ENCODE measurements at places on chromosomes 5 and 9. TPM values are rescaled to one million over a fixed set of nuclear protein-coding genes. Genes with fewer than 3 reads are reported as not detected.

The FBLL1 gene
- total RNA-seq = 2.4 TPM

The IFNB1 gene
- not detected for total RNA-seq

The DMRT2 gene
- total RNA-seq = not detected

The OR13J1 gene
- total RNA-seq = not detected

The ZDHHC11B gene
- not detected for total RNA-seq

The CCDC171 gene
- total RNA-seq = 3.2 TPM

The PROB1 gene
- total RNA-seq = 2.3 TPM

The SPINK7 gene
- not detected for total RNA-seq

- no peak for DNase-seq
Observed at GRCh38 chr9:81685763-81686613, 3.4 kb downstream of the TLE1 start.

GRCh38 chr9:83794051-83794450, 23.5 kb downstream of the GKAP1 start:
- no peak for DNase-seq

DNA sequence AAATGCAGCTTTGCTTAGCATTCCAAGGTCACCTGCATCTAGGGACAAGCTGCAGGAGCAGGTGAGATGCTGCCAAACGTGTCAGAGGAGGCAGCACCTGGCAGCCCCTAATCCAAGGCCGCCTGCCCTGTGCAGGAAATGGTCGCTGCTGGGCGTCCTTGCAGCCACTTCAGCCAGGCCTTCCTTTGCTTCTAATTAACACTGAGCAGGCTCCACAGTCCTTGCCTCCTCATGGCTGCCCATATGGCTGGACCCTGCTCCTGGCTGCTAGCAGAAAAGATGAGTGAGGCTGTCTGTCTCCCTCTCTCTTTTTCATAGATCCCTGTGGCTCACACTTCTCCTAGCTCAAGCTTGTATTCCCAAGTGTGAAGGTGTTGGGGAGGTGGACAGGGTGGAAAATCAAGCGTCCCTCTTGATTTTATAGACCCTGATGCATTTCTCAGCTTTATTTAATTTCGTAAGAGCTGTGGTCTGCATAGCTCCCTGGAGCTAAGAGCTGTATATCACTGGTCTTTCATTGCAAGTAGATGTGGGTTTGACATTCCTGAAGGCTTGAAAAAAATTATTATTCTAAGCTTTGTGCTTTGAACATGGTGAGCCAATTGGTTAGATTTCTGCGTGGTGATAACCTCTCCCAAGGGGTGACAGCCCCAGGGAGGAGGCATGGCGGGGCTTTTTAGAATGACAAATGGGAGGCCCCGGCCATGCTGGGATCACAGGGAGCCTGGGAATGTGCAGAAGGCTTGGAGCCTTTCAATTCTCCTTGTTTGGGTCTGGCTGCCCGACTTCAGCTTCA, 193.8 kb downstream of the SLIT3 start:
- no peak for DNase-seq

DNA sequence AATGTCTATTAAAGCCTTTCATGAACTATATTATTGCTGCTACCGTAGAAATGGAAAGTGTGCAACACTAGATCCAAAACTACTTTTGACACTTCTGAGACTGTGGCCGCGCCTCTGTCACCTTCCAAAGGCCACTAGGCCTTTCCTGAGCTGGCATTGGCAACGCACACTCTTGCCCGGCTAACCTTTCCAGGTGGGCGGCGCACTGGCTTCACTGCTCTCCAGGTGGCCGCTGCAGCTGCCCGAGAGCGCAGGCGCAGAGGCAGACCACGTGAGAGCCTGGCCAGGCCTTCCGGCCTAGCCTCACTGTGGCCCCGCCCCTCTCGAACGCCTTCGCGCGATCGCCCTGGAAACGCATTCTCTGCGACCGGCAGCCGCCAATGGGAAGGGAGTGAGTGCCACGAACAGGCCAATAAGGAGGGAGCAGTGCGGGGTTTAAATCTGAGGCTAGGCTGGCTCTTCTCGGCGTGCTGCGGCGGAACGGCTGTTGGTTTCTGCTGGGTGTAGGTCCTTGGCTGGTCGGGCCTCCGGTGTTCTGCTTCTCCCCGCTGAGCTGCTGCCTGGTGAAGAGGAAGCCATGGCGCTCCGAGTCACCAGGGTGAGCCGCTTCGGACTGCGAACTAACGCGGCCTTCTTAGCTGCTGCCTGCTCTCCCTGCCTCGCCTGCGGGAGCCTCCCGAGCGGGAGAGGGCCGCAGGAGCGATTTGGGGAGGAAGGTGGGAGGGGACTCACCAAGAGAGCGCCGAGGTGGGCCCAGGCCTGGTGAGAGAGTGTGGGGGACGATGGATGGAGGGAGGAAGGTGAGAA, at the start of gene CCNB1:
TSS of gene CCNB1 (plus strand) at position 465 of the 807 bp plus-strand sequence. CDS start at position 578, 113 bp downstream.
- DNase-seq = peak; percentile 99

GRCh38 chr9:127751269-127752054, 16.4 kb upstream of the TOR2A start:
- no peak for DNase-seq

GRCh38 chr9:110078604-110079003, 129.4 kb downstream of the C9orf152 start:
- no peak for DNase-seq

- no peak for DNase-seq
Observed at GRCh38 chr5:163642904-163643303, 137.5 kb downstream of the MAT2B start.

- no peak for DNase-seq
Observed at GRCh38 chr9:115997923-115998322, 155.7 kb upstream of the PAPPA start.

- DNase-seq = no peak
Observed at GRCh38 chr5:40568548-40568947, 111.2 kb upstream of the PTGER4 start.

- no peak for DNase-seq
Observed at GRCh38 chr9:86731511-86732063, 215.7 kb downstream of the GAS1 start.

- DNase-seq = peak; percentile 69
Observed at GRCh38 chr9:122176916-122177315, 17.2 kb downstream of the MORN5 start.

DNA sequence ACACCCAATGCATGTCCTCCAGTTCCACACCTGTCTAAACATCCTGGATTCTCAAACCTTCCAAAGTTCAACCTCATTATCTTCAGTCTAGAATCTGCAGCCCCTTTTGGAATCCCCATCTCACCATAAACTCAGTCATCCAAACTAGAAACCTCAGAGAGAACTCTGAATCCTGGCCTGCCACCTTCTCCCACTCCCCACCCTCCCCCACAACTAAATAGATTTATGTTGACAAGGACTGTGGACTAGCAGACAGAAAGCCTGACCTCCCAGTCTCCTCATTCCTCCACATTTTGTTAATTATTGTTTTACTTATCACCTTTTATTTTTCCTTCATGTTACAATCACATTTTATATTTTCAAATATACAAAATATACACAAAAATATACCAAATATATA, 76.6 kb downstream of the MEF2C start:
- DNase-seq = no peak

GRCh38 chr9:36207016-36207415, 16.3 kb downstream of the CLTA start:
- no peak for DNase-seq

GRCh38 chr9:127863191-127863621, 8.7 kb upstream of the ENG start:
- no peak for DNase-seq

GRCh38 chr9:26612211-26612610, 280.4 kb downstream of the CAAP1 start:
- no peak for DNase-seq

- no peak for DNase-seq
Observed at GRCh38 chr5:23648656-23649055, 141.2 kb downstream of the PRDM9 start.

- no peak for DNase-seq
Observed at GRCh38 chr9:117302487-117302886, 112.4 kb downstream of the ASTN2 start.

DNA sequence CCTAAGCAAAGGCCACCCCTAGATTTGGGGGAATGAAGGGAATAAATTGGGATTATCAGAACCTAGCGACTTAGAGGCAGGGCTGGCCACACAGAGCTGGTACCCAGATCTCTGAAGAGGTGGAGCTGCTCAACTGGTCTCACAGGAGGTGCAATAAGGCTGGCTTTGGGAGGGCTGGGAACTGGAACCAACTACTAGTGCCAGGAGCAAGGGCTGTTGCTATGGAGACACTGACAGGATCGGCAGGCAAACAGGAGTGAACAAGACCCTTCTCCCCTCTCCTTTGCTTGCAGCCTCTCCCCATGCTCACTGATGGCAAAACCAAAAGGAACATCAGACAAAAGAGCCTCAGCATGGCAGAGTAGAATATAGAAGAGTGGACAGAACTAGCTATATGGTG, 17.0 kb upstream of the WHRN start:
- no peak for DNase-seq

DNA sequence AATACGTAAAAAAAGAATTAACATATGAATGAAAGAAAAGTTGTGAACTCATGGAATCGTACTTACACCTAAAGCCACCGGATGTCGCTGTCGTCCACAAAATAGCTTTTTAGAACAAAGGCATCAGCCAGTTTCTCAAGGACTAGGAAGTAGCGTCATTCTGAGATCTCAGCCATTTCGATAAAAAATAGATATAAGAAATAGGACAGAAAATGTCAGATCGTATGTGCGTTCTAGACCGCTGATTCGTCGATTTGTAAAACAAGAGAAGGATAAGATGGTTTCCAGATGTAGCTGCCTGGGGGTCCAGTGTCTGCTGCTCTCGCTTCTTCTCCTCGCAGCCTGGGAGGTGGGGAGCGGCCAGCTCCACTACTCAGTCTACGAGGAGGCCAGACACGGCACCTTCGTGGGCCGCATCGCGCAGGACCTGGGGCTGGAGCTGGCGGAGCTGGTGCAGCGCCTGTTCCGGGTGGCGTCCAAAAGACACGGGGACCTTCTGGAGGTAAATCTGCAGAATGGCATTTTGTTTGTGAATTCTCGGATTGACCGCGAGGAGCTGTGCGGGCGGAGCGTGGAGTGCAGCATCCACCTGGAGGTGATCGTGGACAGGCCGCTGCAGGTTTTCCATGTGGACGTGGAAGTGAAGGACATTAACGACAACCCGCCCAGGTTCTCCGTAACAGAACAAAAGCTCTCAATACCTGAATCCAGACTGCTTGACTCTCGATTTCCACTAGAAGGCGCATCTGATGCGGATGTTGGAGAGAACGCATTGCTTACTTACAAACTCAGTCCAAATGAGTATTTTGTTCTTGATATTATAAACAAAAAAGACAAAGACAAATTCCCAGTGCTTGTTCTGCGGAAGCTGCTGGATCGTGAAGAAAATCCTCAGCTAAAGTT, at the start of gene PCDHA10:
TSS of gene PCDHA10 (plus strand) at position 126 of the 903 bp plus-strand sequence. CDS start at position 278, 152 bp downstream.
- no peak for DNase-seq

GRCh38 chr5:169168280-169168679, 132.7 kb downstream of the SLIT3 start:
- no peak for DNase-seq

DNA sequence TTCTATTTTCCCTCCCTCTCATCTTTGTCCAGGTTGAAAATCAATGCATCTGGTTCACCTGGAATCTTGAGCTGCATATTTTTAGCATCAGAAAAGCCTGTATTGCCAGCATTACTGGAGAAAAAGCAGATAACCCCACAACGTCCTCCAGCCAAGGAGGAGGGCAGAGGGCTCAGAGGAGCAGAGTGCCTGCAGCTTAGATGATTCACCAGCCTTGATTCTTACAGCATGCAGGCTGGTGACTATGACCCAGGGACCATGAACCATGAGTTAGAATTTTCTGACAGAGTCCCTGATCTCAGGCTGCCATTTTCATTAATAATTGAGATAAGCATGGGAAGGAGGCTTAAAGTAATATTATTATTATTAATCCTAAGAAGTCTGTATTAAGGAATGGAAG, 278.2 kb downstream of the BRINP1 start:
- DNase-seq = no peak

DNA sequence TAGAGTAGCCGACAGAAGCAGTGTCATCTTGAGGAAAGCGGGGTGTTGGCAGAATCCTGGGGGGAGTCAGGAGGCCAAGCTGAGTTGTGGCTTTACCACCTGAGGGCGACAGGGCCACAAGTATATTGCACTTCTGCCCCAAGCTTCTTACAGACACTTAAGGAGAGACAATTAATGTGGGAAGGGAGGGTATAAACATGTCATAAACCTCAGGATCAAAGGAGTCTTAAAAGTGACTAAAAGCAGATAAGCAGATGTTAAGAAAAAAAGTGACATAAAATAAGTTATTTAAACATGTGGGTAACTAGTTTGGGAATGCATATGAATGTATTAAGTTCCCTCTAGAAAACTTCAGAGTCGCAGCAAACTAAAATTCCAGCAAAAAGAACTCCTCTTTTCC, 63.9 kb downstream of the ERAP1 start:
- DNase-seq = no peak

DNA sequence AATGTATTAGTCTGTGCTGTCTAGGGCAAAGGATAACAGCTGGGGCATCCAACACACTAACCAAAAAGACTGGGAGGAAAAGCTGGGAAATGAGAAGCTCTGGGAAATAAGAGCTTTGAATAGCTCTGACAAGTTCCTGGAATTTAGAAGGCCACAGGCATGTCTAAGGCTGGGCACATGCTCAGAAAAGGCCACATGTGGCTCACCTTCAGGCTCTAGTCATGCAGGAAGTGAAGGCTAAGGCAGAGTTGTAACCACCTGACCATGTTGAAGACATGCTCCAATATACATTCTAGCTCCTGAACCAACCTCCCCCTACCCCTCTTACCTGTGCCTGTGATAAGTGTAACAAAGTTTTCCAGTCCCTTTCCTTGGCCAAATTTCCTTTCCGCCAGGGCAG, 31.7 kb downstream of the CLTA start:
- no peak for DNase-seq

DNA sequence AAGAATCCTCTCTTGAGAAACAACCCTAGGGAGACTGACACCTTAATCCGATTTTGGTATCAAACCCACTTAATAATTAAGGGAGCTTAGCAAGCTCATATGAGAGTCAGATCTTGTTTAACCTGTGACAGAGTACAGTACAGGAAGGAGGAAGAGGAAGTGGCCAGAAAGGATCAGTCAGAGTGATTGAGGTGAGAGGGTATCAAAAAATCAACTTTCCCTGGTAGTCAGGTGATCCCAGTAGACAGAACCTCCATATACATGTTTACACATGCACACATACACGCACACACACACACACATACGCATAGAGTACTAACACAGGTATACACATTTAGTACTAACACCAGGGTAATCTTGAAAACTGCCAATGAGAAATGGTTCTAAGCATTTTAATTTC, 56.8 kb downstream of the GLIS3 start:
- DNase-seq = no peak

- DNase-seq = no peak
Observed at GRCh38 chr5:138054206-138054605, 21.3 kb upstream of the FAM13B start.

All from chondrocyte (in vitro differentiated cells).